ENCODE measurements at places on chromosomes 3 and 15. TPM values are rescaled to one million over a fixed set of nuclear protein-coding genes. Genes with fewer than 3 reads are reported as not detected.

Gene ARF4
- total RNA-seq: 474 TPM

Gene COPG1
- total RNA-seq: 342 TPM

Gene ITGB5
- 498 TPM for total RNA-seq

- DNase-seq: no peak
These were observed 778.5 kb downstream of the MECOM start for GRCh38 chr3:168885028-168885427.

GRCh38 chr3:39721076-39721475 lies 88.3 kb upstream of the MYRIP start:
- no peak for DNase-seq

- DNase-seq: no peak
These were observed 854.1 kb downstream of the ROBO1 start for GRCh38 chr3:78913711-78914110.

GRCh38 chr3:192875971-192876565 lies 41.6 kb downstream of the MB21D2 start:
- DNase-seq: no peak

DNA sequence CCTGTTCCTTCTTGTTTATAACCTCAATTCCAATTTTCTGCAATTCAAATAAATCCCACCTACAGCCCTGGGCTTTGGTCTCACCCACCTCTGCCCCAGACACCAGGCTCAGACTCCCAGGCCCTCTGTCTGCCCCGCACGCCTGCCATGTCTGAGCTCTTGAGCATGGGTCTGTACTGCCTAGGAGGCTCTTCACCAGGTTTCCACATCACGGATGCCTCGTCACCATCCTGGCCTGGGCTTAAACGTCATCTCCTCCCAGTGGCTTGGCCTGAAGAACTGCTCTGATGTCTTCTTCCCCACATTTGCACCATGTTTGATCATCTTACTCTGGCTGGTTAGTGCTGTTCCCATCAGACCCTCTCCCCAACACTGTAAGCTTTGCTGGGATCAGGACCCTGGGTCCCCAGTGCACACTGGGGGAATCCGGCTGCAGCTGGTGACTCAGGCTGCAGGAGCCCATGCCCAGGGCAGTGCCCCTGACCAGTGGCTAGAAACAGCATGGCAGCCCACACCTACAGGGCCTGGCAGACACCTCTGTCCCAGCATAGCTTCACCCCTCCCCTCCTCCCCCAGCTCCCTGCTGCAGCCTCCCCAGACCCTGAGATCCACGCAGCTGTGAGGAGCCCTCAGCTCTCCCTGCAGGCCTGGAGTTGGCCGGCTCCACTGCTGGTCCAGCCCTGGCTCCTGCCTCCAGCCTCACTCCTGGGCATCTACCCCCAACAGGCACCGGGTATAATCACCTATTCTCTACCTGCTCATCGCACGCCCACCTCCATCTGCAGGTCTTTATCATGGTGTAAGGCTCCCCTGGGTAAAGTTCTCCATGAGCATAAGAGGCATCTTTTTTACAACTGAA lies 162.8 kb upstream of the NSMCE3 start:
- DNase-seq: no peak

Data from chondrocyte (in vitro differentiated cells).